ENCODE measurements at places on chromosomes 3 and 15.

DNA sequence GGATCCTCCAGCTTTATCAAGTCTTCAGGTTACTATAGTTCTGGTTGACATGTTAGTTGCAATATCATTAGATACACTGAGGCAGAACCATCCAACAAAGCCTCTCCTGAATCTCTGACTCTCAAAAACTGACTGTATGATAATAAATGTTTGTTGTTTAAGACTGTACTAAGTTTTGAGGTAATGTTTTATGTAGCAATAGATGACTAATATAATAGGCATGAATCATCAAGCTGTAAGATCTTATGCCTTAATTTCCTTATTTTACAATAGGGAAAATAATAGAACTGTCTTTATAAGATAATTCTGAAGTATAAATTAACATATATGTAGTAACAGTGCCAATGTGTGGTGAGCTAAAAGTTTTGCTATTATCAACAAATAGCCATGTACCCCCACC lies 88.9 kb upstream of the TBC1D5 start:
- no peak for DNase-seq

DNA sequence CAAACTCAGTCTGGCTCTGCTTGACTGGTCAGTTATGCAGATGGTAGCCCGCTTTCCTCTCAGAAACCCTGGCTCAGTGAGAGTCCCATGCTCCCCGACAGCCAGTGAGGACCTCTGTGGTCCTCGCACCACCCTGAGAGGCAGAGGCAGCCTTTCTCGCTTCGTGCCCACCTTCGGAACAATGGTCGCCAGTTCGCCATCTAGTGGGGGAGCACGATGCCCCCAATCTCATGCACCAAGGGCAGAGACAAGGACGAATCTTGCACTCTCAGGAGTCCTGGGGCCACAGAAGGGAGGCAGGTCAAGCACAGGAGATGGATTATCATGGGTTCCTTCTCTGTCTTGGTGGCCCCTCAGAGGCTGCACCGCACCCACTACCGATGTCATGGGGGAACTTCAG lies 75.2 kb downstream of the RHCG start:
- no peak for DNase-seq

DNA sequence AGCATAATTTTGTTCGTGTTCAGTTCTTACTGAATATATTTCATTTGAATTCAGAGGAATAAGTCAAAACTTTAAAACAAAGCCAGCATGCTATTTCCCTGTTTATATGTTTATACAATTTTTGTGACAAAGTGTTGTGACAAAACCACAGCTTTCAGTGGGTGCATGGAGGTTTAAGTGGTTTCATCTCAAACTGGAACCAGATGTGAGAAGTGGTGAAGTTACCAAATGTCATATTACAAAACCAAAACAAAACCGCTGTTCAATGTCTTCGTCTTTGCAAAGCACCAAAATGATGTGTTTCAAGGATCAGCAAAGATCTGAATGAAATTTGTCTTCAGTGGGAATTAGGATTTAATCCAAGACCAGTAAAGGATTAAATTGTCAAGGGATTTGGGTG lies 59.3 kb upstream of the OSTN start:
- DNase-seq = no peak

GRCh38 chr3:57977818-57978235 lies 30.4 kb upstream of the FLNB start:
- no peak for DNase-seq

- no peak for DNase-seq
These were observed 950.1 kb downstream of the TBL1XR1 start for GRCh38 chr3:176247191-176247590.

- no peak for DNase-seq
These were observed 24.6 kb downstream of the ITGA11 start for GRCh38 chr15:68407141-68407885.

GRCh38 chr3:40055956-40056355 lies 246.5 kb downstream of the MYRIP start:
- no peak for DNase-seq

- DNase-seq = no peak
These were observed 8.0 kb downstream of the HDDC3 start for GRCh38 chr15:90924375-90924774.

DNA sequence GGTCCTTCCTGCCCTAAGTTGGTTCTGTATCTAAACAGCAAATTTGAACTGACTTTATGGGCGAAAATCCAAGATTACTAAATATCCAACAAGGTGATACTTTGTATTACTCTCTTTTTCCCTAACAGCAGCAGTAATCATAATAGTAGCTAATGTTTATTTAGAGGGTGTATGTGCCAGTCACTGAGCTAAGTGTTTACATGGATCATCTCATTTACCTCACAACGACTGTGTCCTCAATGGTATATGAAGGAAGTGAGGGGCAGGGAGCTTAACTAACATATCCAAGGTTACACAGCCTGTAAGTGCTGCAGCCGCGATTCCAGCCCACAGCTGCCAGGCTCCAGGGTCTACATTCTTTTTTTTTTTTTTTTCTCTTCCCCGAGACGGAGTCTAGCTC lies 10.3 kb upstream of the LRRC34 start:
- no peak for DNase-seq

GRCh38 chr3:139533781-139534454 lies 5.6 kb downstream of the RBP1 start:
- DNase-seq = no peak

DNA sequence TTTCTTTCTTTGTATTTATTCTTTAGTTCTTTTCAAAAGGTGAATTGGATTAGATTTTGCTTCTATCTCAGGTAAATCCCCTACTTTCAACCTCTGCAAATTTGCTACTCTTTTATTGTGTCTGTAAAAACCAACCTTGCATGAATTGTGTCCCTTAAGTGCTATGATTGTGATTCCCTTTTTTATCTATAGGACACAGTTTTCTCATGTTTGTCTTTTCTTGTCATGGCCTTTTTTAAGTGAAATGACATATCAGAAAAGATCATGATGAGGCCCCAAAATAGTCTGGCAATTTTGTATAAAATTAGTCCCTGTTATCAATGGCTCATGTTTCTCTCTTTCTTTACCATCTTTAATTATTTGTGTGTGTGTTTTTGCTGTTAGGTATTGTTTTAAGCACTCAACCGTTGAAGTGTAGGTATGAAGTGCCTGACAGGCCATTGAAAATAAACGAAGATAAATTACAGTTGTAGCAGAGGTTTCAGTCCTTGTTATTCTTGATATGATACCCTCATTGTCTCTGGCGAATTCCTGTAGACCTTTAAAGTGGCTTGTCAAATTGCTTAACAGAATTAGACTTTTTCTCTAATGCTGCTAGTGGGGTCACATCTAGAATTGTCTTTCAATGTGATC lies 184.3 kb downstream of the UBE2E2 start:
- DNase-seq = no peak

- no peak for DNase-seq
These were observed 131.6 kb downstream of the AQP9 start for GRCh38 chr15:58269455-58270414.

DNA sequence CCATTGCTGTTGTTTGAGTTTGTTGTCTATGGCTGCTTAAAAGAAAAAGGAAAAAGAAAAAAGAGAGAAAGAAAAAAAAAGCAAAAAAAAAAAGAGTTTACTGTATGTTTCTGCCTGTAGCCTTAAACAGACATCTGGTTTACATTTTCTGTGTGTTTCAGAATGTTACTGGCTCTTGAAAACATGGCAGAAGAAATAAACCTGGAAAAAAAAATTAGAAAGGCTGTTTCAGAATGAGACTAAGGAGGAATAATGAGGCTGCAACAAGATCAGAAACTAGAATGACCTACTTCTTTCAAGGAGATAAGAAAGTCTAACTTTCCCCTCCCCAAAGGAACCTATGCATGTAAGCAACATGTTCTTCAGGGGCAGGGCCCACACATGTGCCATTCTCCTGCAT lies 292.1 kb downstream of the DIPK2A start:
- no peak for DNase-seq

GRCh38 chr3:138786788-138787271 lies 47.9 kb downstream of the PIK3CB start:
- no peak for DNase-seq

DNA sequence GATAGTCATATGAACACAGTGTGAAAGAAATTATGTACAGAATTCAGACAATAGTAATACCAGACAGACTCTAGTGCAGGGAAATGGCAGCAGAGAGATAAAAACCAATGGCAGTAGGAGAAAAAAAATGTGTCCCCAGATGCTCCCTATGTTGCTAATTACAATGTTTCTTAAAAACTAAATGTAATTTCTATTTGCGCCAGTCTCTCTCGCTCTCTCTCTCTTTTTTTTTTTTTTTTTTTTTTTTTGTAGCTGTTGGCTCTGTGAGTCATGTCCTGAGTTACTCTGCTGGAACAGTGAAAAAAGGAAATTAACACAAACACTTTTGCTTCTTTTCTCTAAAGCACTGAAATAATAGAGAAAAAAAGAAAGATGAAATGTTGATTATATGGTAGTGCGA lies 871.9 kb downstream of the GBE1 start:
- DNase-seq = no peak

GRCh38 chr3:49654955-49655556 lies 19.1 kb upstream of the APEH start:
- no peak for DNase-seq

DNA sequence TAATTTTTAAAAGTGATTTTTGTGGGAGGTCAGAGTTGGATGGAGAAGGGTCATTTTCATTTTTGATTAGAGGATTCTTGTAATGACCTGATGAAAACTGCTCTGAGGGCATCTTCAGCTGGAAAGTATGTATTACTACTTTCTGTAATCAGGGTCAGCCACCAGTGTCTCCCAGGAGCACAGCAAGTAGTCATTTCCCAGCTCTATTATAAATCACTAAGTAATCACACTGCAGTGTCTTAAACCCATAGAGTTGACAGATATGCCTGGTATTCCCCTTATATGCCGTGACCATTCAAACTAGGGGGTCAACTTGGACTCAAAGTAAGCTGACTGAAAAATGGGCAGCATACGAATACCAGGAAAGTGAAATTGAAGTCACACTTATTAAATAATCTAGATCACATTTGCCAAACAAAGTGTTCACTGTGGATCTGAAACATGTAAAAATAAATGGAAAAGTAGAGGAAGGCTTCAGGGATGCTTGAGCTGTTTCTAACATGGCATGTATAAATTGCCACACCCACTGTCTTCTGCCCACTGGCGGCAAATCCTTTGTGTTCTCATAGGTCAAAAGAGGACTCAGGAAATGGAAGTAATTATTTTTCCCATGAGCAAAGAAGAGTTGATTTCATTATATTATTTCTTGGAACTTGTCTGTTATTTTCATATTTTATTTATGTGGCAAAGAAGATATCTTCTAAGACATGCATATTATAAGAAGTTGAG lies 105.7 kb downstream of the MBNL1 start:
- no peak for DNase-seq

- no peak for DNase-seq
These were observed 49.4 kb downstream of the CRYBG3 start for GRCh38 chr3:97871186-97871585.

- no peak for DNase-seq
These were observed 39.4 kb downstream of the AAGAB start for GRCh38 chr15:67215102-67215501.

DNA sequence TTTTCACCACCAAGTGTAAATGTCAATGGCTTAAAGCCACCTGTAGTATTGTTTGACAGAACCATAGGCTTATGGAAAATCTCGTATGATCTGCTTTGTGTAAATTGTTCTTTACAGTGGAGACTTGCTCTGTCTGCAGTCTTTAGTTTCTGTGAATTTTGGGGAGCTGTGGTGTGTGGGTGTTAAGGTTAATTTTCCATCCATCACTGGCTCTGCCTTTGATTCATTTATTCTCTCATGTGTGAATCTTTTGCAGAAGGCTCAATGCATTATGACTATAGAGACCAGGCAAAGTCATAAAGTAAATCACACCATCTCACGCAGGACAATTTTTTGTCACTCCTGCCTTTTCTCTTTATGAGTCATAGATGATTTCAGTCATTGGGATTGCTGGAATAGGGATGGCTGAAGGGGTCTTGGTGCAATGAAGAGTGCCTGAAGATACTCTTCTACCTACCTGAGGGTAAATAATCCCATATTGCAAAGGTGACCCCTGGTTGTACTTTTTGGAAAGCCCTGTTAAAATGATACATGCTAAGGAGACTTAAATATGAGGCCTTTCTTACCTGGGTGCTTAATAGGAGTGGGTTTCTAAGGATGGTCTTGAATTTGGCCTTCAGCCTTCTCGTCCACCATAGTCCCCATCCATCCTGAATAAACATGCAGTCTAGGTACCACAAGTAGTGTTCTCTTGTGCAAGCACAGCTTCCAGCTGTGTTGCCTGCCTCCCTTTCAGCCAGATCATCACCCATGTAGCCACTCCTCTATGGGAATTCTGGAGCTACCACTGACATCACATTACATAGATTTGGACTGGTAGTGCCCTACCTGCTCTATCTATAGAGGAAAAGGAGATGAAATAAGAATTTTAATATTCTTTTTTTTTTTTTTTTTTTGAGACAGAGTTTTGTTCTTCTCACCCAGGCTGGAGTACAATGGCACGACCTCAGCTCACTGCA lies 14.3 kb downstream of the TGFBR2 start:
- DNase-seq = no peak

All from D721Med (cell line).